ENCODE measurements at places on chromosomes 5 and 9.

GRCh38 chr9:4547016-4547415 lies 56.7 kb downstream of the SLC1A1 start:
- peak; percentile 17 for DNase-seq

GRCh38 chr5:134125039-134126015 lies 10.8 kb downstream of the TCF7 start:
- DNase-seq: peak; percentile 46

- no peak for DNase-seq
These were observed 24.7 kb downstream of the STK10 start for GRCh38 chr5:172163346-172163745.

- no peak for DNase-seq
These were observed 261.8 kb downstream of the ARHGAP26 start for GRCh38 chr5:143031781-143032580.

- no peak for DNase-seq
These were observed 25.9 kb upstream of the ANKRD55 start for GRCh38 chr5:56259002-56259511.

GRCh38 chr9:81790166-81790565 lies 100.8 kb upstream of the TLE1 start:
- DNase-seq: no peak

DNA sequence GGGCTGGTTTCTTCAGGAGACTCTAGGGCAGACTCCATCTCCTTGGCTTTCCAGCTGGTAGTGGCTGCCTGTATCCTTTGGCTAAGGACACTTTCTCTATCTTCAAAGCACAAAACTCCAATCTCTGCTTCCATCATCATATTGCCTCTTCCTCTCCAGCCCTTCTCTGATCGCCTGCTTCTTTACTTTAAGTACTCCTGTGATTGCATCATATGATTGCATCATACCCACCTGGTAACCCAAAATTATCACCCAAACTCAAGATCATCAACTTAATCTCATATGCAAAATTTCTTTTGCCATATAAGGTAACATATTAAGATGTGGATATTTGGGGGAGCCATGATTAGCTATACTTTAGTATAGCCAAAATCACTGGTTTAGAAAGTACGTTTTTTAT lies 1092.6 kb upstream of the CDH6 start:
- no peak for DNase-seq

DNA sequence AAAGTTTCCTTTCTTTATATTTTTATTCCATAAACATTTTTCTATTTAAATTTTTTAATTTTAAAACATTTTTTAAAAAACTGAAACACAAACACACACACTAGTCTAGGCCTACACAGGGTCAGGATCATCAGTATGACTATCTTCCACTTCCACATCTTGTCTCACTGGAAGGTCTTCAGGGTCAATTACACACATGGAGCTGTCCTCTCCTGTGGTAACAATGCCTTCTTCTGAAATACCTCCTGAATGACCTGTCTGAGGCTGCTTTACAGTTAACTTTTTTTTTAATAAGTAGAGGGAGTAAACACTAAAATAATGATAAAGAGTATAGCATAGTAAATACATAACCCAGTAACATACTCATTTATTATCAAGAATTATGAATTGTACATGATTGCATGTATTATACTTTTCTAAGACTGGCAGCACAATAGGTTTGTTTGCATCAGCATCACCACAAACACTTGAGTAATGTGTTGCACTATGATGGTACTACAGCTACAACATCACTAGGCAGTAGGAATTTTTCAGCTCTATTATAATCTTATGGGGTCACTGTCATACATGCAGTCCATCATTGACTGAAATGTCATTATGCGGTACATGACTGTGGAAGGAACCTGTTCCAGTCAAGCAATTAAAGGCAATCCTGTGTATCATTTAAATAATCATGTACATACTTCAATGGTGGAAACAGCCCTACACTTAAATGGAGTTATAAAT lies 17.4 kb upstream of the CEP120 start:
- DNase-seq: no peak

DNA sequence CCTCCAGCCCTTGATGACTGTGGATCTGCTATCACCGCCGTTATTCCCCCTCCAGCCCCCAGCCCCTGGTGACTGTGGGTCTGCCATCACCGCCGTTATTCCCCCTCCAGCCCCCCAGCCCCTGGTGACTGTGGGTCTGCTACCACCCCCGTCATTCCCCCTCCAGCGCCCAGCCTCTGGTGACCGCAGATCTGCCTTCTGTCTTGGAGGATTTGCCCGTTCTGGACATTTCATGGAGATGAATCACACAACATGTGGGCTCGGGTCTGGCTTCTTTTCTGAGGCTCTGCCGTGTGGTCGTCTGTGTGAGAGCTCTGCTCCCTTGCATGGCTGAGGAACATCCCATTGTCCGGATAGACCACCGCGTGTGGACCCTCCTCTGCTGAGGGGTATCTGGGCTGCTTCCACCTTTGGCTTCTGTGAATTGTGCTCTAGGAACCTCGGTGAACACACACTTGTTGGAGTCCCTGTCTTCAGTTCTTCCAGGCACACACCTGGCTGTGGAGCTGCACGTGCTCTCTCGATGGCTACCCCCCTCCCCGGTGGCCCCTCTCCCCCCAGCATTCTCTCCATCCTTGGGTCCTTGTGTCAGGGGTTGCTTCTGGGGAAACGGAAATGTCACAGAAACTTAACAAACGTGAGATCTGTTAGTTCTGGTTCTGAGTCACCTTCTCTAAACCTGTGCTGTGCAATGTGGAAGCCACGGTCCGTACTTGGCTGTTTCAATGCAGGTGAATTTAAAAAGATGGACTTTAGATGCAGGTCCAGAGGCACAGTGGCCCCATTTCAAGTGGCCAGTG lies 105.3 kb upstream of the COL5A1 start:
- no peak for DNase-seq

DNA sequence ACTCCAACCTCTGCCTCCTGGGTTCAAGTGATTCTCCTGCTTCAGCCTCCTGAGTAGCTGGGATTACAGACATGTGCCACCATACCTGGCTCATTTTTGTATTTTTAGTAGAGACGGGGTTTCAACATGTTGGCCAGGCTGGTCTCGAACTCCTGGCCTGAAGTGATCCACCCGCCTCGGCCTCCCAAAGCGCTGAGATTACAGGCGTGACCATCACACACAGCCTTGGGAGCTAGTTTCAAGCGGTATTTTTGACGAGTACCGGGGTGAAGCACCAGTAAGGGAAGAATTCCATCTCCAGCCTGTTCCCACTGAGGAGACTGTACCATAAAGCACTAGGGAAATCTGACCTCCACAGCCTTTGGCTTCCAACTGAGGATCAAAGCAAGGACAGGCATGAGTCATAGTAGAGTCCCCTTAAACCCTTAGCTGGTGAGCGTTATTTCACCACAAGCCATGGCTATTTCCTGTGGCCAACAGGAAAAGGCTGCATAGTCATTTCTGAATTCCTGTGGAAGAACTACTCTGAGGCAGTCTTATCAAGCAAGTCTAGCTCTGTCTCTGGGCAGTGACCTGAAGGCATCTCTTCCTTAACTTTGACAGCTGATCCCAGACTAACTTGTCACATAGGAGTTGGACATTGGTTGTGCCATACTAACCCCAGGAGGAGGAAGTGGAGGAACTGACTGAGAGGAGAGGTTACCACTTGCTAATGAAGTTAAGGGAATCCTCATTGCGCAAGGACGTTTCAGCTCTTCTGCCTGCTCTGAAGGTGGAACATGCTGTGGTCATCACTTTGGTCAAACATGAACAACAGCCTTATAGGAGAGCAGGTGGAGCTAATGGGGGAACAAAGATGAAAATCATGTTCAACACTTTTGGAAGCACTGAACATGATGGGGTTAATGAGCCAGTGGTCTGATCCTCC lies 85.8 kb upstream of the DMRT1 start:
- DNase-seq: peak; percentile 12

- no peak for DNase-seq
These were observed 45.3 kb downstream of the PTPN3 start for GRCh38 chr9:109452761-109453160.

DNA sequence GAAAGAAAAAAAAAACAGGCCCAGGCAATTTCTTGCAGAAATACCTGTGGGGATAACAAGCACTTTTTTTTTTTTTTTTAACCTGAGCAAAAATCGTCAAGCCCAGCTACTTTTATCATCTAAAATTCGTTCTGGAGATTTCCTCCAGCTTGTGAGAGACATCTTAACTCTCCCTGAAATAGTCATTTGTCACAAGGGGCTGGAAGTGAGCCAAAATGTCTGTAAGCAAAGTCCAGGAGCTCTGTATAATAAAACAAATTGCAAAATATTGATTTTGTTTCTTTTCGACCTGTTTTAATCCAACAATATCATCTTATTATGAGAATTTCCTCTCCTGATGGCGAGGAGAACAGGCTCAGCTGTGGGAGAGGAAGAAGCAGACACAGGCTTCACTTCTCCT lies 168.4 kb downstream of the TTLL11 start:
- DNase-seq: no peak

DNA sequence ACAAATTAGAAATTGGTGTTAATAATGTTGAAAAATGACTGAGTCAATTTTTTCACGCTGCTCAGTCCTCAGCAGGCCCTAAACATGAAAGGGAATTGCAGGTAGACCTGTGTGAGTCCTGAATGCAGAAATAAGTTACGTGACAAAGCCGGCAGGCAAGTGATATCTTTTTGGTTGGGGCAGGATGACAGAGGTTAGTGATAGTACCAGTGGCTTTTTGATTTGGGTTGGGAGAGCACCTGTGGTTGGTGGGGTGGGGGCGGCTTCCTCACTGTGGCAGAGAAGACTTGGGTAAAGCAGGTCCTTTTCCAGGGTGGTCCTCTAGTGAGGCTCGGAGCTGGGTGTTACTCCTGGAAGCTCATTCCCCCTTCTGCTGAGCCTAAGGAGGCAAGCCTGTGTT lies 164.7 kb downstream of the TMEM167A start:
- DNase-seq: no peak

- DNase-seq: no peak
These were observed 33.1 kb upstream of the ORM1 start for GRCh38 chr9:114289571-114290481.

DNA sequence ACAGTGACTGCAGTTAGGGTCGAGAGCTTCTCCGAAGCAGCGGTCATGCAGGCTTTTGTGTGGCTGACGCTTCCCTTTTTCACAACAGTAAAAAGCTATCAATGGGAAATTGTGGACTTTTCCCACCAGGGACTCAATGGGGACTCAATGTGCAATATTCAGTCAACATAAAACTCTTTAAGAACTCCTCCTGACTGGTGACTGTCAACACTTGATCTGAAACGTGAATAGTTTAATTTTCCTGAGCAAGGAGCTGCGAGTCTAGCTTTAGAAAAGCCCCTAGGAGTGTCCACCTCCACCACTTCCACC lies 28.7 kb downstream of the EXOC3 start:
- DNase-seq: no peak

DNA sequence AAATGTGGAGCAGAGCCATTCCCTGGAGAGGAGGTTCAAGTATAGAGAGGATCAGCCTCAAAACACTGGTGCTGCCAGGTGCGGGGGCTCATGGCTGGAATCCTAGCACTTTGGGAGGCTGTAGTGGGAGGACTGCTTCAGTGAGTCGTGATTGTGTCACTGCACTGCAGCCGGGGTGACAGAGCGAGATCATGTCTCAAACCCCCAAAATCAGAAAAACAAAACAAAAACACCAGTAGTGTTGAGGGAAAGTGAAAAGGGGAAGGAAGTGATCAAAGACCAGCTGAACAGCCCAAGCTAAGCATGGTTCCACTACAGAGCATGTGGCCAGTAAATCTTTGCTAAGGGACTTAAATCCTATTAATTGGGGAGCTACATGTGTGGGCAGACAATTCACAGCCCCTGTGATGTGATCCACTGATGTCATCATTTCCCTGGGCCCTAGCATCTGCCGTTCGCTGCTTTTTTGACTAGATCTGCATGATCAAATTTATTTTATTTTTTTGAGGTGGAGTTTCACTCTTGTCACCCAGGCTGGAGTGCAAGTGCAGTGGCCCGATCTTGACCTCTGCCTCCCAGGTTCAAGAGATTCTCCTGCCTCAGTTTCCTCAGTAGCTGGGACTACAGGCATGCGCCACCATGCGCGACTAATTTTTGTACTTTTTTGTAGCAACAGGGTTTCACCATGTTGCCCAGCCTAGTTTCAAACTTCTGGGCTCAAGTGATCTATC lies 2.7 kb upstream of the PCBD2 start:
- DNase-seq: no peak

DNA sequence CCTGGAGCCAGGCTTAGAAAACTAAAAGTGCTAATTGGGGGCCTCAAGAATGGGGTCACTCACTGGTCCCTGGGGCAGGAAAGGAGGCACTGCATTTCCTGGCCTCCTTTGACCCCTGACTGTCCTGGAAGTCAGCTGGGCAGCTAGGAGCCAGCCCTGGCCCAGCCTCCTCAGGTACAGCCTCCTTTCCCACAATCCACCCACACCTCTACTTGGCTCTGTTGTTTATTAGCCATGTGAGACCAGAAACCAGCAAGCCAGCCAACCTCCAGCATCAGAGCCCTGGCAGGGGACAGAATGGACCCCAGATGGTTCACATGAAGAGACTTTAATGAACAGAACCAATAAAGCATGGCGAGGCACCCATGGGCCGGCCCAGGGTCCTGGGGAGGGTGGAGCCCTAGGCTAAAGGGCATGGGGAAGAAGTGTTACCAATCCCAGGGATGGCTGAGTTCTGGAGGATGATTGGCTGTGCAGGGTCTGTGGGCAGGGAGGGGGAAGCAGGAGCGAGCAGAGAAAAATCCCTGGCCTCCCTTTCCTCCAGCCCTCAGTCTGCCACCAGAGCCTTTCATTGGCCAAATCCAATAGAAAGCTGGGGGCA lies 55.3 kb upstream of the ANGPTL2 start:
- no peak for DNase-seq

GRCh38 chr9:19879062-19879461 lies 90.2 kb upstream of the SLC24A2 start:
- peak; percentile 33 for DNase-seq

GRCh38 chr5:62477801-62478200 lies 65.2 kb downstream of the IPO11 start:
- no peak for DNase-seq

GRCh38 chr5:144275329-144275728 lies 104.7 kb downstream of the KCTD16 start:
- peak; percentile 41 for DNase-seq

DNA sequence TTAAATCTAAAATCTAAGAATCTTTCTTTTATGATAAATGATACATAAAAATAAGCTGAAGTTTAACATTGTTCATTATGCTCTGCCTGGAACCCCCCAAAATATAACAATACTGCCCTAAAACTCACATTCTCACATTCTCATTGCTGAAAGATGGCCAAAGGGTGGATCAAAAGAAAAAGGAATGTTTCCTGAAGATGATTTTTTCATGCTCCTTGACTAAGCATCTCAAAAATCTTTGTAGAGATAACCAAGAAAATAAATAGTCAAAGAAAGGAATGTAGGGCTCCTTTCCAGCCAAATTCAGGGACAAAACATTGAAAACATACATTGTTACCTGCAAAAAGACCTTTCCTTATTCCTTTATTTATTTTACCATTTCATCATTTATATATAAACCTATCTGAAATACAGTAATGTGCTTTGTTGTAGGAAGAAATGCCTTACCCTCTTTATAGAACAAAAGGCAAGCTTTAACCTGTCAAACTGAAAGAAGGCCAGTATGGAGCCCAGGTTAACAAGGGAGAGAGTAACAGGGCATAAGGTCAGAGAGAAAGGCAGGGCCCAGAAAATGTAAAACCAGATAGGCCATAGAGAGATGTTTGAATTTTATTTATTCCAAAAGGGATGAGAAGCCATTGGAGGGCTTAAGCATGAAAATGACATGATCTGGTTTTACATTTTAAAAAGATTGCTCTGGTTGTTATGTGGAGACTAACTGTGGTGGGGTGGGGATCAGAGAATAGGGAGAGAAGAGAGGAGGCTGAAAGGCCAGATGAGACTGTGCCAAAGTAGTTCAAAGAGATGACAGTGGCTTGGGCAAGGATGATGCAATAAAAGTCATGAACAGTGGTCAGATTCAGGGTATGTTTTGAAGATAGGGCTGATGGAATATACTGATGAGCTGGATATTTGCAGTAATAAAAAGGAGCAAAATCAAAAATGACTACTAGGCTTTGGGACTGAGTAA lies 37.3 kb upstream of the CDK5RAP2 start:
- no peak for DNase-seq

Data from eye (tissue), 1 donor.